AG08395 (cell line): ENCODE measurements at places on chromosomes 4 and X.

DNA sequence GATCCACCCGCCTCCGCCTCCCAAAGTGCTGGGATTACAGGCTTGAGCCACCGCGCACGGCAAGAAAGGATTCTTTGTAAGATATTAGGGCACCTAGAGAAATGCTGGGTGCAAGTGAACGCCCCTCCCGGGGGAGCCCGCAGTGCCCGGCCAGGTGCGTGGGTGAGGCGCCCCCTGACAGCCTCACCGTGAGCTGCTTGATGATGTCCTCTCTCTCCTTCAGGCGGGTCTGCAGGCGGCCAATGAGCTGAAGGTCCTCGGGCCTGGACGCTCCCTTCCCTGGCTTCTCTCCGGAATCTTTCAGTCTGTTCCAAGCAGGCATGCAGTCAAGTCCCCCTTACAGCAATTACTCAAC lies 21.9 kb downstream of the MED28 start:
- no peak for DNase-seq

DNA sequence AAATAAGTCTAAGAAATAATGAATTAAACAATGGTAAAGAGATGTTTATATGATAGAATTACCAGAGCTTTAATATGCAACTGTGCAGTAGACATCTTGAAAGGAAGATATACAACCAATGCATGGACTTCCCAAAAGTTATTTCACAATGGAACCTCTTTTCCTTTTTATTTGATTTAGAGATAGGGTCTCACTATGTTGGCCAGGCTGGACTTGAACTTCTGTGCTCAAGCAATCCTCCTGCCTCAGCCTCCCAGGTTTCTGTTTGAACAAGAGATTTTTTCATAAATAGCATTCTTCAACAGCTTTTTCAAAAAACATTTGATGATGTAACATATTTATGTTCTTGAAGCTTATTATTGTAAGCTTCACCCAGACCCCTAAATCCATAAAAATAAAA lies 72.0 kb downstream of the LRBA start:
- DNase-seq = no peak

DNA sequence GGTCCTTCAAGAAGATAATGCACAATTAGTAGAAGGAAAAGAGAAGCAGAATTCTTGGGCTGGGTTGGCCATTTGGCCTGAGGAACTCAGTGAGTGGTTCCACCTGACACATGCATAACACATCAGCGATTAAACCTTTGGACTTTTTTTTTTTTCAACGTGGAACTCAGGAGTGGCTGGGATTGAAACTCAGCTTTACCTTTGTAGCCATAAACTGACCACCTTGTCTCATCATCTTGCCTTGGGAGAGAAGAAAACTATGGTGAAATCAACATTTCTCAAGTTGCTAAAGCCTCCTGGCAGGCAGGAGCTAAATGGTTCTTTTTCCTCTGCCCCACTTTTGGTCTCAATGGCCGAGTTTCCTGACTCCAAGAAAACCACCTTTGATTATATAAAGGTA lies 16.3 kb downstream of the PTTG2 start:
- no peak for DNase-seq

DNA sequence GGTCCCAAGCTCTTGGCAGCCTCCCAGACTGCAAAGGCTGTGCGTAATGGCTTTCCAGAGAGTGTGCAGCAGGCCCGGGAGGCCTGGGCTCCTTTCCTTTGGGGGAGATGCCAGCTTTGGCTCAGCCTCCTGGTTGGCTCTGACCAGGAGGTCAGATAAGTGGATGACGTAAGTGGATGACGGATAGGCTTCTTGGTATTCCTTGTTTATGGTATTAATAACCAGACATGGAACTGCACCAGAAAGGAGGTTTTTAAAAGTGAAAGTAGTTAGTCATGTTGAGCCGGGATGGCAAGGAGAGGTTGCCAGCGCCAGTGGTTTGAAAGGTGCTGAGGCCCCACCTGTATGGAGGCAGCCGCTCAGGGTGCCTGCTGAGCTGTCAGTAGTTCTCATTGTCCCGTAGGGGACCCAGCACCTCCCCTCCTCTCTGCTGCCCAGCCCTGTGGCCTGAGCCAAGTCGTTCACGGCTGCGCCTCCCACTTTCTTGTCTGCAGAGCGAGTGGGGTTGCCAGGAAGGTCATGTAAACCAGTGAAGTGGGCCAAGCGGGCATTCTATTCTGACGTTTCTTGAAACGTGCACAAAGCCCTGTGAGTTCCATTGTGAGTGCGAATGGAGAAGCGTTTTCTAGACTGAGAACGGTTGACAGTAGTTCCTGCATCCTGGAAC lies 28.7 kb upstream of the STOX2 start:
- DNase-seq = no peak

DNA sequence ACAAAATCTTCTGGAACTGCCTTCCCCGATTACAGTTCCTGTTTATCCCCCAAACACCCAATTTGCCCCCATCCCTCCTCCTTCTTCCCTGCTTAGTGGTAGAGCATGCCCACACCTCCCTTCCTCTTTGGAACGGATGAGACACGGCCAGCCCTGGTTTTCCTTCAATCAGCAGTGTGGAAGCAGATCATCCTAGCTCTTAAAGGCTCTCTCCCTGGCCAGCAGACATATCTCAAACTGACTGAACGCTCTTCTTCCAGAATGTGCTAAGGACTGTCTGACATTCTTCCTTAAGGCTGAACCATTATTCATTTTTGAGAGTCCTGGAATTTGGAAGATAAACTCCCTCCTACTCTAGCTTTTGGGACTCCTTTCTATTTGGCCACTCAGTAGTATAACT lies 161.1 kb downstream of the TRIML1 start:
- no peak for DNase-seq

DNA sequence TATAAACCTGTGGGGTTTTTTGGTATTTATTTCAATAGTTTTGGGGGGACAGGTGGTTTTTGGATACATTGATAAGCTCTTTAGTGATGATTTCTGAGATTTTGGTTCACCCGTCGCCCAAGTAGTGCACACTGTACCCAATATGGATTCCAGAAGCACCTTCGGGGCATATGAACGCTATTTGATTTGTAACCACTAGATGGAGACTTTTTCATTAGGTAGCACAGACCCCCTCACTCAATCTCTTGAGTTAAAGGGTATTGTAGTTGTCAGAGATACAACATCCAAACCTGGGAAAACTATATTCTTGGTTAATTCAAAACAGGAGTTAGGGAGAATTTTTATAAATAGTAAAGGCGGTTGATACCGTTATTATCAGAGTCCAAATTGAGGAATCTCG lies 79.8 kb downstream of the SPANXN3 start:
- DNase-seq = no peak
